ENCODE measurements at places on chromosomes 1 and 21.

- no peak for DNase-seq
Observed at GRCh38 chr1:179031855-179032513, 6.3 kb downstream of the FAM20B start.

- DNase-seq: no peak
Observed at GRCh38 chr1:95126366-95126765, 9.2 kb downstream of the TLCD4 start.

GRCh38 chr1:219317762-219318353, 144.2 kb downstream of the LYPLAL1 start:
- DNase-seq: no peak

GRCh38 chr1:60615666-60616065, 466.7 kb upstream of the NFIA start:
- no peak for DNase-seq

DNA sequence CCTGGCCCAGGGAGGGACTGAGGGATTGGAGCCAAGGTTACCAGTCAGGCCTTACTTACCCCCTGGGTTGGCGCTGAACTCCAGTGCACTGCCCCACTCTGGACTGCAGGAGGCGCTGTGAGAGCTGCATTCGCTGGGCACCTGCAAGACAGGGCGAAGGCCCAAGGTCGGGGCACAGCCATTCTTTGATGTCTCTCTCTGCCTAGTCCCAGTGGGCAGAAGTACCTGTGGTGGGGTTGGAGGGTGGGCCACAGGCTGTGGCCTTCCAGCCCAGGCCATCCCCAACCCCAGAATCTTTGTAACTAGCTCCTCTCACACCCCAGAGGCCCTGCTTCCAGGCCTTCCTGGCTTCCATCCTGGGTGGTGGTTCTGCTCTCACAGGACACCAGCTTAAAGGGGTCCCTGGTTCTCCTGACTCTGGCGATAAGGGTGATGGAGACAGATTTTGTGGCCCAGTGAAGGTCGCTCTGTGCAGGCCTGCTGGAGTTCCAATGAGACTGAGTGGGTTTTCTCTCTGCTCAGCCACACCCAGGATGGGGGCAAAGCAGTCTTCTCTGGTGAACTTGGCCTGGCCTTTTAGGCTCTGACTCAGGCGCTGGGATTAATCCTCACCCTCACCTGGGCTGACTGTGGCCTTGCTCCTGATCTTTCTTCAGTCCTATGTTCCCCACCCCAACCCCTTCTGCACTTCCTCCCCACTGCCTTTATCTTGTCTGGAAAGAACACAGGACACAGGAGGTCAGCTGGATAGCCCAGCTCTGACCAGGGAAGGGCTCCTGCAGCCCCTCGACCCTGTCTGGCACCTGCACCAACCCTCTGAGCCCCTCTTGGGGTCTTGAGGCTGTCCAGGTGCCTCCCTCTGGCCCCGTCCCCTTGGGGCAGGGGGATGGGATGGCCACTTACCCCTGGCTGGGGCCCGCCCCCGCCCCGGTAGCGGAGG, 954 bp downstream of the MYOG start:
- DNase-seq: no peak

- no peak for DNase-seq
Observed at GRCh38 chr1:33466159-33466558, 6.3 kb upstream of the ZSCAN20 start.

- DNase-seq: no peak
Observed at GRCh38 chr1:241464985-241465384, 54.6 kb downstream of the FH start.

DNA sequence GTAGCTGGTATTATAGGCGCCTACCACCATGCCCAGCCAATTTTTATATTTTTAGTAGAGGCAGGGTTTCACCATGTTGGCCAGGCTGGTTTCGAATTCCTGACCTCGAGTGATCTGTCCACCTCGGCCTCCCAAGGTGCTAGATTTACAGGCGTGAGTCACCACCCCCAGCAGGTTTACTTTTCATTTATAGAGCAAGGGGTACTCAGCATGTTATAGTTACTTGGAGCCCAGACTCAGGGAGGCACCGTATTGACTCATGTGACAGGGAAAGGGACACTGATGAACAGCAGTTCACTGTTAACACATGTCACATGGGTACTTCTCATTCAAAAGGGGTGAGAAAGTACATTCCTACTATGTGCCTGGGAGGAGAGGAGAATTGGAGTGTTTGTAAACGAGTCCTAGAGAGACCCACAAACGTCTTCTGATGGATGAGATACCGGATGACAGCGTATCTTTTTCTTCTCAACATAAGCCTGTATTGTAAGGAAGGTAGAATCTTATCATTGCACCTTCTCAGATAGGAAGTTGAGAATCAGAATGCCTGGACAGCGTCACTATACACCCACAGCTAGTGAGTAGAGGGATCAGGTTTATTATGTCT, 510.0 kb downstream of the USP25 start:
- no peak for DNase-seq

DNA sequence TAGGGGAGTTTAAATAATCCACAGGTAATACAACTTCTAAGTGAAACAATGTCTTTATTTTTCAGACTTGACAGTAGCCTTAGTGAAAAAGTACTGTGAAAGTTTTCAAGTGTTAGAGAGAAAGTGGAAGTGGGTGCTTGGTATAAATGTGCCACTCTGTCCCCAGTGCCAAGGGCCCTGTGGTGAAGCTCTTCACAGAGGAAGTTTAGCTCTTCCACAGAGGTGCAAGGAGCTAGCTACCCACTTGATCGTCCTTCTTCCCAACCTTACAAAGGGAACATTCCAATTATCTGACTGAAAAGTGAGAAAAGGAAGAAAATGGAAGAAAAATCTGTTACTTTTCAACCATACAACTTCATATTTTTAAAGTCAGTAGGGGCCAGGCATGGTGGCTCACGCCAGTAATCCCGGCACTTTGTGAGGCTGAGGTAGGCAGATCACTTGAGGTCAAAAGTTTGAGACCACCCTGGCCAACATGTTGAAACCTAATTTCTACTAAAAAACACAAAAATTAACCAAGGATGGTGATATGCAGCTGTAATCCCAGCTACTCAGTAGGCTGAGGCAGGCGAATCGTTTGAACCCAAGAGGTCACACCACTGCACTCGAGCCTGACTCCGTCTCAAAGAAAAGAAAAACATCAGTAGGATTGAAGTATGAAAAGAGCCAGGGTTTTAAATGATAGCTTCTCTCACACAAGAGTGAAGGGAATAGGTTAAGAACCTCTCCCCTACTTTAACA, 41.0 kb upstream of the PTPRC start:
- DNase-seq: no peak

- DNase-seq: peak; percentile 50
Observed at GRCh38 chr21:37849506-37850102, 66.7 kb downstream of the KCNJ6 start.

- DNase-seq: no peak
Observed at GRCh38 chr1:38454749-38455441, 404.7 kb downstream of the RRAGC start.
